ENCODE measurements at places on chromosomes 3 and 15.

DNA sequence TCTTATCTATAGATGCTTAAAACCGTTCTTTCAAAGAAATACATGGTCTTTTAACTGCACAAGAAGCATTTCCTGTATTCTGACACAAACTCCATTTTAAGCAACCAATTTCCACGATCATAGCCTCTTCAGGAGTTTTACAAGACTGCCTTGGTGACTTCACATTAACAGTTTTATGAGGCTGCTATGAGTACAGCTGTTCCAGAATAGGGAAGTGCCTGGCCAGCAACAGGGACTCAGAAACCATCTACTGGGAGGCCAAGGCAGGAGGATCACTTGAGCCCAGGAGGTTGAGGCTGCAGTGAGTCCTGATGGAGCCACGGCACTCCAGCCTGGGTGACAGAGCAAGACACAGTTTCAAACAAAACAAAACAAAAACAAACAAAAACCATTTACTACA is 78.4 kb downstream of the B3GNT5 start:
- DNase-seq, result no peak

DNA sequence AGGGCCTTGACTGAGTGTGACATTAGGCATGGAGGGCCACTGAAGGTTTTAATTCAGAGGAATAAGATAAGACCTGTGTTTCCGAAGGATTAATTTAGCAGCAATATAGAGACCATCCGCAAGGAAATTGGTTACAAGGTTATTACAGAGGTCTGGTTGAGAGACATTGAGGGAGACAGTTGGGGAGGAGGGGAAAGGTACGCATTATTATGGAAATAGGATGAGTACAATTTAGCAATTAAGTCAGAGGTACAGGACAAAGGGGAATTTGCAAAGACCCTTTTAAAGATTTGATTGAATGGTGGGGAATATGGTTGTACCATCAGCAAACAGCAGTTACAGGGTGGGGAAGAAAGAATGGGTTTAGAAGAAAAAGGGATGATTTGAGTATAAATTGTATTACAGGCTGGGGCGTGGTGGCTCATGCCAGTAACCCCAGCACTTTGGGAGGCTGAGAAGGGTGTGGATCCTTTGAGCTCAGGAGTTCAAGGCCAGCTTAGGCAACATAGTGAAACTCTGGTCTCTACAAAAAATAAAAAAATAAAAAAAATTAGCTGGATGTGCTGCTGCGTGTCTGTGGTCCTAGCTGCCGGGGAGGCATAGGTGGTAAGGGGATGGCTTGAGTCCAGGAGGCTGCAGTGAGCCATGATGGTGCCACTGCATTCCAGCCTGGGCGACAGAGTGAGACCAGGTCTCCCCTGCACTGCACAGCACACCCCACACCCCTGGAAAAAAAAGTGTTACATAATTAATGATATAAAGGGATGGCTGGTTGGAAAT is 11.3 kb downstream of the ARL8B start:
- no peak for DNase-seq

- DNase-seq, result no peak
Observed at GRCh38 chr3:9169956-9170850, 79.2 kb downstream of the SRGAP3 start.

DNA sequence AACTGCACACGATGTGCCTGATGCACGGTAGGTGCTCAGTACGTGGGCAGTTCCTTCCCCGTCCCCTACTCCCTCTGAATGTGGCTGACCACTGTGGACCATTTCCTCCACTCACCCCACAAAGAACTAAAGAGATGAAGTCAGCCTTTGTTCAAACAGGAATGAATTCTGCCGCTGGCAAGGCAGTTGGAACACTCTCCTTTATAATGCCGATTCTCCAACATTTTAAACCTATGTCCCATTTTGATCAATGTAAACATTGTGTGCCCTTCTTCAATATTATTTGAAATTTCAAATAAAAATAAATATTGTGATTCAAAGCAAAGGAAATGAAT is 57.5 kb upstream of the MEF2A start:
- no peak for DNase-seq
